ENCODE measurements at places on chromosomes 1 and 21.
A peak's percentile ranks its signal among the peaks of the same experiment; 100 is the strongest.

DNA sequence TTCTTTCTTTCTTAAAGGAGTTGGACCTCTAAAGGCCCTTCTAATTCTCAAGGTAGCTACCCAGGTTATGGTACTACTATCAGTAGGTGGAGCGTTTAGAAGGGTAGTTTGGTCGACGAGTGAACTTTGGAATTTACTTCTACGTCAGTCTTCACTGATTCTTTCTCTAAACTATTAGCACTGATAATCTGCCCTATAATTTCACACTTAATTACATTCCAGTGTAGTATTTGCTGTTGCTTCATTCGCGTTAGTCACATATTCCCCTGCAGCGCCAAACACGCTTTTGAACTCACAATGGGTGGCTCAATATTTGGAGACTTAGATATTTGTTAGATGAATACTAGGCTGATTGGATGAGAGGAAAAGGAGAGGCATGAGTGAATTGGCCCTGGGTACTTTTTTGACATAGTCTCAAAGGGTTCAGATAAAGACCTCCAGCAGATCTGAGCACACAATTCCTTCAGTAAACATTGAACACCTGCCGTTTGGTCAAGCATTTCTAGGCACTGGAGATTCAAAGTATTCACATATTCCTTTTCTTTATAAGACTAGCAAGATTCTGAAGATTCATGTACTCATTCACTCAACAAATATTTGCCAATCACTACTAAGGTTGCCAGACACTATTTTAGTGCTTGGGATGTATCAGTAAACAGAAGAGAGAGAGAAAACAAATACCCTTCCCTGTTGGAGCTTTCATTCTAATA is 929 bp upstream of the FOXJ3 start:
- peak; percentile 82 for DNase-seq

DNA sequence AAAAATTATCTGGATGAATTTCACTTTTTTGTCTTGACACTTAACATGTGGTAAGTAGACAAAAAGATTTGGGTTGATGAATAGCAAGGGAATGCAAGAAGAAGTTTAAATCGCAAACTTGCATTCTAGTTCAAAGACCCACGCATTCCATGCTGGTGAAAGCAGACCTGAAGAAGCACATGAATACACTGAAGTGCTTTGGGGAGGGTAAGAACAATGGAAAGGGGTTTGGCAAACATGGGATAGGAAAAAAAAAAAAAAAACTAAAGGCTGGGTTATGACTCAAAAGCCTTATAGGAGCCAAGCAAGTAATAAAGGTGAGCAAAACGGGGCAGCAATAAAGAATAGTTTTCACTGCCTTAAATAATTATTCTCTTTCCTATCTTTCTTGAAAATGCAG is 450.2 kb downstream of the LMO4 start:
- no peak for DNase-seq

- DNase-seq: no peak
Observed at GRCh38 chr1:176619261-176619660, 156.3 kb downstream of the PAPPA2 start.

DNA sequence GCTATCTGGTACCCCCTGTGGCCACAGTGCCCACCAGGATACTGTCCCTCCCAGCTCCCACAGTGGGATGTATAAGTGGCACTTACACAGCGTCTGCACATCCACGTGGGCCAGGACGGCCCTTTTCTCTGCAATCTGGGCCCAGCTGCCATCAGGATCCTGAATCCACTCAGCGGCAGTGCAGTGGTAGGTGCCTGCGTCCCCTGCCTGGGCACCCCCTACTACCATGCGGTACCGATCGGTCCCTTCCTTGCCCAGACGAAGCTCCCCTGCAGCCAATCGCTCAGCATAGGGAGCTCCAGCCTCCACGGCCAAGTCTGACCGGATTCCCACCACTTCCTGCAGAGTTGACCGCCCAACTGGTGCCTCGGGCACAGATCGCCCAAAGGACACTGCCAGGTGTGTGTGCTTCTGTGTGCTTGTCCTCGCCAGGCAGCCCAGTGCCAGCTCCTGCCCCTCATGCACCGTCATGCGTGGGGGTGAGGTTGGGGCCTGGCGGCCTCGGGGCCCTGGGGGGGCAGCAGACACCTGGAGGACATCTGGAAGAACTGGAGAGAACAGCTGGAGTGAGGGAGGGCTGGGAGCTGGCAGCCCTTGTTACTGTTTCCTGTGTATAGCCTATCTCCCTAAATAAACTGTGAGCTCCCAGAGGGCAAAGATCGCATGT is 4.7 kb downstream of the IGSF8 start:
- no peak for DNase-seq

DNA sequence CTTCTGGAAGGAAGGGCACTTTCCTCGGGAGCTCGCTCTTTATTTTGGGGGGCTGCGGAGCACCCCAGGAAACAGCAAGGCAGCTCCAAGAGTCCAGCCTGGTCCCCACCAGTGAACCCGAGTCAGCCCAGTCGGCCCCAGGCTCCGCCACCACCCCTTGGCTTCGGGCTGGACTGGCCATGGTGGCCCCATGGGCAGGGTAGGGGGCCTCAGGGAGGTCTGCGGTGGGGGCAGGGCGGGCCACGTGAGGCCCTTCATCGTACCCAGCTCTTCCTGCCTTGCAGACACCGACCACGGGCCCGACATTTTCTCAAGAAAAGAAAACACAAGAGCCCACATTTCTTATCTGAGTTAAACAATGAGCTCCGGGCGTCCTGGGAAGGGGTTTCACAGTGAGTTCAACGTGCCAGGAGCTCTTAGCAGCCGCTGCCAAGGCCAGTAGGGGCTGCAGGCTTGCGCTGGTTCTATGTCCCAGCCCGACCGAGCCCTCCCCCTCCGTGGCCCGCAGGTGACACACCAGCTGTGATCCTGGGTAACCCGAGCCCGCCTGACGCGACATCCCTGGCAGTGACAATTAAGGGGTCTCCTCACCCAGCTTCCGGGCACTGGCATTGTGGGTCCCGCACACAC is 66.2 kb downstream of the PRDM16 start:
- DNase-seq: peak; percentile 89

GRCh38 chr1:201357211-201357610 is 20.3 kb downstream of the TNNT2 start:
- DNase-seq: no peak

DNA sequence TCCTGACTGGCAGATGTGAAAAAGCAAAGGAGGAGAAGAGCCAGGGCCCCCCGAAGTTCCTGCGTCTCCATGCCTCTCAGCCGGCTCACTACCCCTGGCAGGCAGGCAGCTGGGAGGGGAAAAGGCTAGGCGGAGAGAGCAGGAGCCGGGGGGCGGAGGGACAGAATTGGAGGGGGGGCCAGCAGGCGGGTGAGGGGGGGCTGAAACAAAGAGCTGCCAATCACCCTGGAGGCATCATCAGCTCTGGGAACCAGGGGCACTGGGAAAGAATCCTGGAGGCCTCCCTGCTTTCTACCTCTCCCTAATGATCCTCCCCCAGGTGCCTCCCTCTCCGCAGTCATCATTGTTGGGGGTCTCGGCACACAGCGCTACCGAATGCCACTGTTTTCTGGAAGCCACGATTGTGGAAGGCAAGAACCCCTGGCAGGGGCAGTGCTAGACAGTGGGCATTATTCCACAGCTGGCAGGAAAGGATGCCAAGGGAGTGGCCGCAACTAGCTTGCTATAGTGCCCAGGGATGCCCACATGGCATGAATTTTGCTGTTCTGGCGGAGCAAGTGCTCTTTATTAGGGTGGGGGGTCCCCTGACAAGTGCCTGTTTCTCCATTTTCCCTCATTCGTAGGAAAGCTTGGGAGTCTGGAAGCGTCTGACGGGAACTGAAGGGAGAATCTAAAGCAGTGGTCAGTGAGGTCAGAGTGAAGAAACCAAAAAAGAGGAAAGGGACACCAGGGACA is at the start of gene THBS3:
Gene THBS3 (minus strand): TSS at position 92 of the 735 bp plus-strand sequence. CDS start 21 bp downstream, at position 71.
- peak; percentile 57 for DNase-seq

DNA sequence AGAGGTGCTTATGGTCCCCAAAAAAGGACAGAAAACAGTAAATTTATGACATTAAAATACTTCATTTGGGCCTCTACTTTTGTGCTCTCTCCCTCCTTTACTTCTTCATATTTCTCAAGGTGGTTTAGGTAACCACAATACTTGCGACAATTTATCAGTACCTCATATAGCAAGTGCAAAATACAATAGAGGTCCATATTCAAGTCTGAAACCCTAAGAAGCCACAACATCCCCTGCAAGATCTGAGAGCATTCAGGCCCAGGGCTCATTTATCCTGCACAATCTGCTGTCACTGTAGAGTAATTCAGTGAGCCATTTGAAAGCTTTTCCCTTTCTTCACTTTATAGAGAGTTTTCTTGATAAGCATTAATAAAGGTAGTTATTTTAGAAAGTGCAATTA is 24.2 kb upstream of the ATP6V1G3 start:
- no peak for DNase-seq

GRCh38 chr1:53125623-53126360 is 16.6 kb downstream of the SLC1A7 start:
- DNase-seq: no peak

GRCh38 chr1:172742599-172743500 is 83.9 kb downstream of the FASLG start:
- no peak for DNase-seq

- no peak for DNase-seq
Observed at GRCh38 chr1:235632506-235633401, 16.8 kb downstream of the GNG4 start.

- no peak for DNase-seq
Observed at GRCh38 chr1:109617291-109617801, 2.1 kb downstream of the GNAT2 start.

GRCh38 chr1:108049178-108049819 is 84.3 kb upstream of the VAV3 start:
- no peak for DNase-seq

DNA sequence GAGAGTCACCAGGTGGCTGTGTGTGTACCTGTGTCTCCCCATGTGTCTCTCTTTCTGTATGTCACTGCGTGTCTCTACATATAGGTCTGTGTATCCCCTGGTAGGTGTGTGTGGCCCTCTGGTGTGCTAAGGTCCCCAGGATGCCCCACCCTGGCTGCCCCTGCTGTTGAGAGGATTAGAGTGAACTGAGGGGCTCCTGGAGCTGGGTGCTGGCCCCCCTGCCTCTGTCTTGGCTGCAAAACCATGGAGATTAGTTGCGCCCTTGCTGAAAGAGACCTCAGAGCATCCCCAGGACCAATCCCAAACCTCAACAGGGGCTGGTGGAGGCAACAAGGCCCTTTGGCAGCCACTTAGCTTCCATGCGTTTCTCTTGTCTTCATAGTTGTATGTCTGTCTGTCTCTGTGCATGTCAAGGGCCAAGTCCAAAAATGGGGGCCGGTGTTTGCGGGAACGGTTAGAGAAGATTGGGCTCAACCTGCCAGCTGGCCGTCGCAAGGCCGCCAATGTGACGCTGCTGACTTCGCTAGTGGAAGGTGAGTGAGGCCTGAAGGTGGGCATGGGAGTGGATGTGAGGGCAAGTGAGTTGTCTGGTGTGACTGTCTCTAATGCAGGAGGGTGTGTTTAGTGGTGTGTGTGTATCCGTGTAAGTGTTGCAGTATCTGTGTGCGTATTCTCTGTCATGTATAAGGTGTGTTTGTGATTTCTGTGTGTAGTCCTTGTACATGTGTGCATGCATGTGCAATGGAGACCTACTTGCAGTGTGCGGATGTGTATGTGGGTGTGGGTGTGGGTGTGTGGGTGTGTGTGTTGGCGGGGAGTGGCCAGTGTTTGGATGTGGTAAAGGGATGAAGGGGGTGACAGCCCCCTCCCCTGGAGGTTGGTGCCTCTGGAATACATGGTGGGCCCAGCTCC is 16.7 kb downstream of the TFAP2E start:
- no peak for DNase-seq

GRCh38 chr21:28151758-28152157 is 840.9 kb downstream of the LTN1 start:
- no peak for DNase-seq

DNA sequence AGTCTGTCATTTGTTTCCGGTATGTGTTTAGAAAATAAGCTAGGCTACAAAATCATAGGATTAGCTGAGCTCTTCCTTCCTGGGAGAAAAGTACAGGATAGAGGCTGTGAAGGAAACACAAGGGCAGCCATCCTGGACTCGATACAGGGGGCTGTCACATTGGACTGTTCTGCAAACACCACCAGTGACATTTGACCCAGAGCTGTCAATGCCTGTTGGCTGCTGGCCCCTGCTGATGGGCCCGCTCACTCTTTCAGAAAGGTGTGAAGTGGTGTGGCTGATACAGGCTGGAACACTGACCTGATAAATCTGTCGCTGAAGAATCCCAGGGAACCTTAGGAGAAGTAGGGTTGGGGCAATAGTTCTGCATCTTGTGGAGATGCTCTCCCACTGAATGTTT is 183.1 kb downstream of the RHOU start:
- DNase-seq: no peak

DNA sequence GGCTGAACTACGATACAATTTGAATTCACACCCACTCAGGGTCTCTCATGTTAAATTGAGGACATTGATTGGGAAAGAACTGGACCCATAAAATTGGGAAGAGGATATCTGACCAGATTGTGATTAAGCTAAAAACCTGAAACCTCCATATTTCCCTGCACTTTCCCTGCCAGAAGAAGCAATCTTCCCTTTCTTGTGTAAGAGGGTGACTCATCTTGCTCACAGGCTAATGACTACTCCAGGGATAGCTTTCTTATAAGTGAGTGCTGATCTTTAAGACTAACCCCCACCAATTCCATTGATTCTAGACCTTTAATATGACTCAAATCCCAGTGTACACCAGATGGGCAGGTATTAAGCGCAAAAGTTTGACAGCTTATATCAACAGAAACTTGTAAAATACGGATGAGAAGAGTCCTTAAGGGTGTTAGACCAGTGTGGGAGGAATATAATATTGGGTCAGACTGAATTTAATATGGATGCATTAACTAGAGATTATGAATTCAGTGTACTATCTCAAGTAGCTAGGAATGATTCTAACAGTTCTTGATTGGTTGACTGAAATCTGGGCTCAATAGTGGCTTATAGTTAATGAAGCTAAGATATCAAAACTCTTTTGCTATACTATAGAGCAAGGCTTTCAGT is 12.1 kb upstream of the SGIP1 start:
- DNase-seq: no peak

- DNase-seq: peak; percentile 42
Observed at GRCh38 chr1:62131093-62131725, 63.4 kb upstream of the L1TD1 start.

DNA sequence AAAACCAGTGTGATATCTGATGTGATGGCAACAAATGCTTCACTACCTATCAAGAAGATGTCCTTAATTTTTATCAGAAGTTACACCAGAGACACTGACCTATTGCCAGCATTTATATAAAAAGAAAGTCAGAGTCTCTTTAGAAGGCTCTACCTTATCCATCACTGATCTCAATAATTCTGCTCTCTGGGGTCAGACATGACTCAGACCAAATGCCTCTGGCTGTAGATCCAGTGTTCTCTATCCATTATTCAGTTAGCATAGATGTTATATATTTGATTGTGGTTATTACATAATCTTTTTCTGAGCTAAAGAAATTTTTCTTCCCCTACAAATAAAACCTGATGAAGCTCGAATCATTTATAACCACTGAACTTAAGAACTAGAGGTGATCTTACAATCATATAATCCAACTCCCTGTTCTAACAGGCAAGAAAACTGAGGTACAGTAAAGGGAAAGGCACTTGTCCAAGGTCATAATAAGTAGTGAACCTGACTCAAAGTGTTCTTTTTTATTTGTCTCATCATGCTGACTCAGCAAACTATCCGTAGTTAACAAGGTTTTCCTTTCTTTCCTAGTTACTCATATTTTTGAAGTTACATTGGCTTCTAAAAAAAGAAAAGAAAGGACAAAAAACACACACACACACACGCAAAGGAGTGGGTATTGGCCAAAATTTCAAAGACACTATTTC is 43.6 kb upstream of the ESRRG start:
- no peak for DNase-seq
